Retinal pigment epithelial cell (primary cell): ENCODE measurements at places on chromosomes 7 and 10.

GRCh38 chr7:139914306-139915267 lies 85.5 kb downstream of the TBXAS1 start:
- no peak for DNase-seq

GRCh38 chr10:113430634-113431397 lies 122.0 kb upstream of the HABP2 start:
- no peak for DNase-seq

DNA sequence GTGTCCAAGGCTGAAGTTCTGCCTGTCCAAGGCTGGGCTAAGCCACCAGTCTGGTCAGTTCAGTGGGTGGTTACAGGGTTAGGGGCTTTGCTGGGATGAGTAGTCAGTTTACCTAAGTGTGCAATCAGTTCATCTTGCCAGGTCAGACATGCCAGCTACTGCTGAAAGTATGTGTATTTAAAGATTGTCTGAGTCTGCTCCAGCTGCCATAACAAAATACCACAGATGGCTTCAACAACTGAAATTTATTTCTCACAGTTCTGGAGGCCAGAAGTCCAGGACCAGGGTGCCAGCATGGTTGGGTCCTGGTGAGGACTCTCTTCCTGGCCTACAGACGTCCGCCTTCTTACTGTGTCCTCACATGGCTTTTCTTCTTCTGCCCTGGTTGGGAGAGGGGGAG lies 52.4 kb upstream of the TNS3 start:
- no peak for DNase-seq

GRCh38 chr7:97430006-97430405 lies 301.9 kb upstream of the TAC1 start:
- no peak for DNase-seq

GRCh38 chr10:98391578-98391991 lies 23.4 kb downstream of the PYROXD2 start:
- no peak for DNase-seq

GRCh38 chr7:101970801-101971200 lies 153.4 kb downstream of the CUX1 start:
- DNase-seq: no peak

- DNase-seq: no peak
Observed at GRCh38 chr10:79335470-79336235, 11.6 kb upstream of the PPIF start.
